ENCODE measurements at places on chromosomes 2 and 18.

- no peak for DNase-seq
Measured at GRCh38 chr2:117956036-117956796, 57.7 kb downstream of the CCDC93 start.

DNA sequence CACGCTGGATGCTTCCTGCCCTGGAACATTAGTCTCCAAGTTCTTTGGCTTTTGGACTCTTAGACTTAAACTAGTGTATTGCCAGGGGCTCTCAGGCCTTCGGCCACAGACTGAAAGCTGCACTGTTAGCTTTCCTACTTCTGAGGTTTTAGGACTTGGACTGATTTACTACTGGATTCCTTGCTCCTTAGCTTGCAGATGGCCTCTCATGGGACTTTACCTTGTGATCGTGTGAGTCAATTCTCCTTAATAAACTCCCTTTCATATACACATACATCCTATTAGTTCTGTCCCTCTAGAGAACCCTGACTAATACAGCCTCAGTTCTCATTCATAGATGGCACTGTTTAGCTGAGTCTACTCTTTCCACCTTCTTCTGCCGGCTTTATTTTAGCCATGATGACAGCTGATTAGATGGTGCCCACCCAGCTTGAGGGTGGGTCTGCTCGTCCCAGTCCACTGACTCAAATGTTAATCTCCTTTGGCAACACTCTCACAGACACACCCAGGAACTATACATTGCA is 389.1 kb downstream of the NYAP2 start:
- no peak for DNase-seq

- DNase-seq: no peak
Measured at GRCh38 chr2:162574615-162575452, 230.9 kb downstream of the GCA start.

GRCh38 chr2:233565685-233566140 is 869 bp downstream of the USP40 start:
- no peak for DNase-seq

DNA sequence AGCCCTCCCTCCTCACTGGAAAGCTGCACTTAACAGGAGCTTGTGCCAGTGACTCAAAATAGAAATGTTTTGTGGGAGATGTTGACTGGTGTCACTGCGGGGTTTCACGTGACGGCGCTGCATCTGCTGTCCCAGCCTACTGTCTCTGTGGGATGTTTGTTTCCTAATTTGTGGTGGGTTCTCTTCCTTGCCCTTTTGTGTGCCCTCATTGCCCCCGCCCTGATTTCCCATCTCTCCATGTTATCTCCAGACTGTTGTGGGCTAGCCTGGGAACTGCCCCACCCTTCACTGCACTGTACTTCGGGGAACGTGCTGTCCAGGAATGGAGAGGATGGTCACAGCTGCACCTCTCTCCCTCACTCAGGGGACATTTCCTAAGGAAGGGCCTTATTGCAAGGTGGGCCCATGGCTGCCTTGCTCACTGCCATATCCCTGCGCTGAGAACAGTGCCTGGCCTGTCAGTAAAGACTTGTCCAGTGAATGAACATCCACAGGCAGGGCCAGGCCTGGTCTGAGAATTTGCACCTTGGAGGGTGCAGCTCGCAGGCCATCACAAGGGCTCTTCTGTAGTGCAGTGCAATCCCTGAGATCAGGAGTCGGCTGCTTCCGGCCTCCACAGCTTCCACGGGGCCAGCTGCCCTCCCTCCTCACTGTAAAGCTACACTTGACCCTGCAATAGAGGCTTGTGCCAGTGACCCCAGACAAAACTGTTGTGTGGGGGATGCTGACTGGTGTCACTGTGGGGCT is 18.1 kb downstream of the ZAP70 start:
- DNase-seq: no peak

DNA sequence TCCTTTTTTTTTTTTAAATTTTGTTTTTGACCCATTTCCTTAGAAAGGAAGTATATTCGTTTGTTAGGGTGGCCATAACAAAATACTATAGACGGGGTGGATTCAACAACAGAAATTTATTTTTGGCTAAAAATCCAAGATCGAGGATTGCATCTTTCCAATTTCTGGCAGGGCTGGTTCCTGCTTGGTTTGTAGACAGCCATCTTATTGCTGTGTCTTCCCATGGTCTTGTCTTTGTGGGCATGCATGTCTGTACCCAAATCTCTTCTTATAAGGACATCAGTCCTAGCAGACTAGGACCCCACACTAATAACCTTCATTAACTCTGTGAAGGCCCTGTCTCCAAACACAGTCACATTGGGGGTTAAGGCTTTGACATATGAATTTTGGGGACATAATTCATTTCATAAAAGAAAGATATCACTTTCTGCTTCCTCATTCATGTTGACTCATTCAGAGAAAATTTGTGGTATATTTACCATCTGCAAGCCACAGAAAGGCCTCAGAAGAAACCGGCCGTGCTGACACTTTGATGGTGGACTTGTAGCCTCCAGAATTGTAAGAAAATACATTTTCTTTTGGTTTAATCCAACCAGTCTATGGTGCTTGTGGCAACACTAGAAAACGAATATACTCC is 262.1 kb downstream of the LPIN1 start:
- no peak for DNase-seq

DNA sequence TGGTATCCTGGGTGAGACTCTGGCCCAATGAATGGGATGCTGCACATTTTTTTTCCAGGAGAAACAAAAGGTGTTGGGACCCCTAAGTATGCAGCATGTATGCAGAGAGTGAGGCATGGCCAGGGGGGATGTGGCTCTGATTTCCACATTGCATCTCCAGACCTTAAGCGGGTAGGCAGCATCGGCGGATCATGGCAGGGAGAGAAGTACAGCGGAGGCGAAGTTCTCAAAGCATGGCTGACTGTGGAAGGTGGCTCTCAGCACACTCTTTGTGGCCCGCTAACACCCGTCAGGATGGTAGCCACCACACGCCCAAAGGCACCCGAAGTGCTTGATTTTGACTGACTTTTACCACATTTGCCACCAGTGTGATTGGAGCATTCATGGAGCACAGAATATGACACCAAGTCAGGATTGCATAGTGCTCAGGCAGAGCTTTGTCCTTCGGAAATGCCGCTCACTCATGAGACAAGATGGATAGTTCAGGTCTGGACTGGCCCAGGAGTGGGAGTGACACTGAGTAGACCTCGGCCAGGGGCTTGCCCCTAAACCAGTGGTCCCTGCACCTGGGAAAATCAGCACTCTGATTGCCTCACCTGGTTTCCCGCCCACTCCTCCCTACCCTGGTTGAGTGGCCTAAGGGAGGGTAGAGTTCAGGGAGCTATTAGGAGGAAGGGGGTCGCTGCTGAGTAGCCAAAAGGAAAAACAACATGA is 14.2 kb downstream of the INPP4A start:
- no peak for DNase-seq

DNA sequence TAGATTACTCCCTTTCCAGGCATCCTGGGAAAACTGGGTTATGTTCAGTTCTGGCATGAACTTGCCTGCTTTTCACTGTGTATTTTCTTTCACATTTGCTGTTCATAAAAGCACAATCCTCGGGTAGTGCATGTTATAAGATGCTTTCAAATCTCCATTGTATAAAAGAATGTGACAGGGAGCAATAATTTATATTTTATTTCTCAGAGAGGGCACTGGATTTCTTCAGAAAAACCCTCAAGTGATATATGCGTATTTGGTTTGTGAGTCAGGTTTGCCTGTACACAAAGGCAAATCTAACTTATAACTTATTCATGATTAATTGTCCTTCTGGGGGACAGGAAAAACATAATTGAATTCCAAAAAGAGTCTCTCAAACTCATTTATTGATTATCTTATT is 440.7 kb upstream of the MMADHC start:
- DNase-seq: no peak

GRCh38 chr2:43018179-43019024 is 208.0 kb downstream of the ZFP36L2 start:
- DNase-seq: peak; percentile 80

DNA sequence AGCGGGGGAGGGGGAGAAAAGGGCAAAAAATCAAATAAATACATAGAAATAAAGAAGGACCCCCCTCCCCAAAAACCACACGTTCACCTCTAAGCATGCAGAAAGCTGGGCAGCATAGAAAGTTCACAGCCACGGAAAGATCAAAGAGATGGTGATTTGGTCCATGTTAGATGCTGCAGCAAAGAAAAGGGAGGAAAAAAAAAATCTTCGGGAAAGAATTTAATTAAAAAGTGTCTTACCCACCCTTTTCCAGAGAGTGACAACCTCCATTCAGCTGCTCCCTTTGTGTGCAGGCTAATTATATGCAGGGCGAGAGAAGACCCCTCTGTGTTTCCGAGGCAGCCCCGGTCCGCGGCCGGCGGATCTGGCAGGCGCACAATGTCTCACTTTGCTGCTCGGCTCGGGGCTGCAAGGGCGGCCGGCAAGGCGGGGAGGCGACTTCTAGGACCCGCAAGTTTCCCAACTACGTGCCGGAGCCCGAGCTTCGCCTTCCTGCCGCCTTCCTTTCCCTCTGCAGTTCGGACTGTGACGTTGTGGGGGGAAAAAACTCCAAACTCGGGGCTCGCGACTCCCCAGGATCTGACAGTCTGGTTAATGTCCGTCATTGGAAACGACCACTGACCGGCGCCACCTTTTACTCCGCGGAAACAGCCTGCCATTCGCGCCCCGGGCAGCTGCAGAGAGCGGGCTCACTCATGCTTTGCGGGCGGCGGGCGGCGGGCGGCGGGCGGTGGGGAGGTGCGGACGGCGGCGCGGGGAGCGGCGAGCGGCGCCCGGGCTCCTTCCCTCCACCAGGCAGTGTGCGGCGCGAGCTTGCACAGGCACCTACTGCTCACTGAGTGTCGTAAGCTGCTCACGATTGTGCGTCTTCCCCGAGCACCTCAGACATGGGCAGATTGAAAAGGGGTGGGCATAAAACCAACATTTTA is at the start of gene LRRTM1:
Gene LRRTM1, minus strand, starts transcription at position 844 of the 929 bp plus-strand sequence. CDS start 933 bp downstream, outside the sequence.
- DNase-seq: no peak

GRCh38 chr2:172480301-172481218 is 53.2 kb downstream of the ITGA6 start:
- DNase-seq: no peak

- DNase-seq: no peak
Measured at GRCh38 chr2:128736046-128736688, 417.5 kb upstream of the HS6ST1 start.

GRCh38 chr18:11136241-11136640 is 13.1 kb downstream of the PIEZO2 start:
- DNase-seq: no peak

GRCh38 chr2:147511491-147511948 is 333.3 kb upstream of the ACVR2A start:
- DNase-seq: peak; percentile 1

- no peak for DNase-seq
Measured at GRCh38 chr2:118657466-118657865, 190.0 kb downstream of the EN1 start.

DNA sequence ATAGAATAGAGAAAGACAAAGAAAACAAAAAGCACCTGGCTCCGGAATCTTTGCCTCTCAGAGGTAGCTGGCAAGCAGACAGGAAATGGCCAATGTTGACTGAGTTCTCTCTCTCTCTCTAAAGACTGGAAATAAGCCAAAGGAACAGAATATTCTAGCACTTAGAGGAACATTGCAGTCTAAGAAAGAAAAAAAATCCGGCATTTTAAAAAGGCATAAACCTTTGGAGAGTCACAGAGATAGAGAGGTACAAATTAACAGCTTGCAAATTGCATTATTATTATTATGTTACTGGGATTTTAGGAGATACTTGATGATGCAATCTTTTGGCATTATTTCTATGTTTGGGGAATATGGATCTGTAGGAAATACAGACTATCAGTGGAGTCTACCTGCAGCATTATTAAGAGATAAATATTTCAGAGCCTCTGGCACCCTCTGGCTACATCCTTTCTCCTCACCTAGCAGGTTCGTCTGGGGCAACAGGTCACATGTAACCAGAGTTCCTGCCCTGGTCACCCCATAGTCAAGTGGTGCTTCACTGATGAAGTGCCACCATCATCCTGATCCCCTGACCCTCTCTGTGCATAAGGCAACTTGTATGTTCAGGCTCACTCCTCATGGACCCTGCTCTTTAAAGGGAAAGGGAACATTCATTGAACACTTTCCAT is 318.9 kb upstream of the ACVR2A start:
- DNase-seq: no peak

- peak; percentile 17 for DNase-seq
Measured at GRCh38 chr2:95670167-95670566, 78.4 kb downstream of the TRIM43 start.

- no peak for DNase-seq
Measured at GRCh38 chr18:63949068-63949737, at the start of gene HMSD. Gene HMSD (plus strand): TSS chr18:63949301. CDS start chr18:63953456, 4,155 bp downstream.

GRCh38 chr18:74517236-74517630 is 17.1 kb upstream of the CNDP1 start:
- DNase-seq: no peak

DNA sequence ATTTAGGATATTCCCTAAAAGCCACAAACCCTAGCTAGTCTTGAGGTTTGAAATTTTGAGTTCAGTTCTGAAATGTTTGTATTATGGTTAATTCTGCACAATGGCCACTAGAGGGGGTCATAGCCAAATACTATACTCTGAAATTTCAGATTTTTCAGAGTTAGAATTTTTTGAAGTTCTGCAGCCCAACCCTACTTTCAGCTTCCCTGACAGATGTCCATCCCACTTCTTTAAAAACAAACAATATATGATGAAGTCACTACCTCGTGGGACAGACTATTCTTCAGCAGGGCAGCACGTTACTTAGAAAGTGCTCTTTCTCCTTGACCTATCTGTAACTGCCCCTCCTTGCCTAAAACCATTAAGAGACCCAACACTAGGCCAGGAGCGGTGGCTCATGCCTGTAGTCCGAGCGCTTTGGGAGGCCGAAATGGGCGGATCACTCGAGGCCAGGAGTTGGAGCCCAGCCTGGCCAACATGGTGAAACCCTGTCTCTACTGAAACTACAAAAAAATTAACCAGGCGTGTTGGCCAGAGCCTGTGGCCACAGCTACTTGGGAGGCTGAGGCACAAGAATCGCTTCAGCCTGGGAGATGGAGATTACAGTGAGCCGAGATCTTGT is 48.2 kb upstream of the PAPOLG start:
- peak; percentile 7 for DNase-seq

DNA sequence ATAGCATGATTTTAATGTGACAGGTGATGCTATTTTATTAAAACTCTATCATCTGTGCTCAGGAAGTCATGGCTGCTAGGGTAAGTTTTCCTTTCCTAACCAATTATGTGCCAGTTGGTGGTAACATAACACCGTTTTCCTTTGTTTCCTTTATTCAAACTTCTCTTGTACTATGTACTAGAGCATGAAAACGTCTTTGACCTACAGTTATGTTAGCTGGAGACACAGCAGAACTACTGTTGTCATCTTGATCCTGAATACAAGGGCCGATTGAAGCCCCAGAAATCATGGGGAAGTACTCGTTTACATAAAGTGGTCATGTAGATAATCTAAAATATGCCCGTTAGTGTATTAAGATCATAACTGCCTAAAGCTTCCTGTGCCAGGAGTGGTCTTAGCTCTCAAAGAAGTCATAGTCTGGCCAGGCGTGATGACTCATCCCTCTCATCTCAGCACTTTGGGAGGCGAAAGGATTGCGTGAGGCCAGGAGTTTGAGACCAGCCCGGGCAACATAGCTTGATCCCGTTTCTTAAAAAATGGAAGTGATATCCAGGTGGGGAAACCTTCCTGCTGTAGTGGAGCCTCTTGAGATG is 20.5 kb downstream of the NEDD4L start:
- no peak for DNase-seq

All from AG09309 (cell line).